ENCODE measurements at places on chromosomes 3 and 15. TPM values are rescaled to one million over a fixed set of nuclear protein-coding genes. Genes with fewer than 3 reads are reported as not detected.
A peak's percentile ranks its signal among the peaks of the same experiment; 100 is the strongest.

GRCh38 chr3:174156200-174156599, 702.9 kb upstream of the NAALADL2 start:
- no peak for DNase-seq

DNA sequence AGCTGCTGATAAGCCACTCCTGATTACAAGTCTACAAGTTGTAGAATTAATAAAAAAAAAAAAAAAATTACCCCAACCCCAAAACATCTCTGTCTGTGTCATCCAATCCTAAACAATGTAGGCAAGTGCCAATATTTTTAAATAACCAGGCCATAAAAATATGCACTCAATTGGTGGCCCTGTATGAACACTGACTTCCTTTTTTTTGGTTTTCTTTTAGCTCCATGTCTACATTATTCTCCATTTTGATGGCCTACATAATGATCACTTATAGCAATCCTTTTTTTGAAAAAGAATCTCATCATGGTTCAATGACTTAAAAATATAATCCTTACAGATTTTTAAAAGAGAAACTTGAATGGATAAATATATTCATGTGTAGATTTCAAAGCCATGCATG, 72.1 kb downstream of the FOXP1 start:
- DNase-seq: no peak

The RBMS3 gene
- 6.6 TPM for polyA plus RNA-seq

DNA sequence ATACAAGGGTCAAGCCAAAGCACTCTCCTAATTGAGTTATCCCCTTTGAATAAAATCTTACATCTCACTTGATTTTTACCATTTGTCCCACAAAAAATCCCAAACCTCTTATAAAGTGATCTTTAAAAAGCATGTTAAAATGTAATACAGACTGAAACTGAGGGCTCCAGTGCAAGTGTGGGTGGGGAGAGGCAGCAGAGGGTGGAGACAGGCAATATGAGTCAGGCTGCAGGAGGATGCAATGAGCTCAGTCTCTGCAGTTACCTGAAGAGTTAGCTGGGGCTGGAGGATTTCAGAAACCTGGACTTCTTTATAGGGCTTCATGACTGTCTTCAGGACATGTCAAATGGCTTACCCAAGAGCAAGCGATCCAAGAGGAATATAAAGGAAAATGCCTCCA, 14.2 kb upstream of the COLQ start:
- DNase-seq: peak; percentile 39

GRCh38 chr15:98753726-98754656, 105.7 kb downstream of the IGF1R start:
- peak; percentile 70 for DNase-seq

DNA sequence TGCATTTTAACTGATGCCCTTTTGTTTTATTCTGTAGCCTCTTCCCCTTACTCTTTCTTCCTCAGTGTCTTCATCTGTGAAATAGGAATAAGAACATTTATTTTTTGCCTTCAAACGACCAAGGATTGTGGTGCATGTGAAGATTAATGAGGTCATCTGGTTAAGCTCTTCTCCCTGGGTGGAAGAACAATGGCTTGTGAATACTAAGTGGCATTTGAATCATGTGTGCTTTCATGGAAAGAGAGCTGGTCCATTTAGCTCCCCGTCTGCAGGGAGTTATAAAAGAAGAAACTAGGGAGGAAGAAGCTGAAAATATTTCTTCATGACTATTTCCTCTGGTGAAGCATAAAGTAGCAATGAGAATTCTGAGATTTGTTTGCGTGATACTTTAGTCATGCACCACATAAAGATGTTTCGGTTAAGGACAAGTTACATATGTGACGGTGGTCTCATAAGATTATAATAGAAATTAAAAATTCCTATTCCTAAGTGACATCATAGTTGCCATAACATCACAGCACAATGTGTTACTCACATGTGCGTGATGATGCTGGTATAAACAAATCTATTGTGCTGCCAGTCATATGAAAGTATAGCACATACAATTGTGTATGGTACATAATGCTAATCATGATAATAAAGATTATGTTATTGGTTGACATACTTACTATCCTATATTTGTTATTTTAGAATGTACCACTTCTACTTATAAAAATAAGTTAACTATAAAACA, 374.3 kb downstream of the RBMS3 start:
- DNase-seq: no peak

DNA sequence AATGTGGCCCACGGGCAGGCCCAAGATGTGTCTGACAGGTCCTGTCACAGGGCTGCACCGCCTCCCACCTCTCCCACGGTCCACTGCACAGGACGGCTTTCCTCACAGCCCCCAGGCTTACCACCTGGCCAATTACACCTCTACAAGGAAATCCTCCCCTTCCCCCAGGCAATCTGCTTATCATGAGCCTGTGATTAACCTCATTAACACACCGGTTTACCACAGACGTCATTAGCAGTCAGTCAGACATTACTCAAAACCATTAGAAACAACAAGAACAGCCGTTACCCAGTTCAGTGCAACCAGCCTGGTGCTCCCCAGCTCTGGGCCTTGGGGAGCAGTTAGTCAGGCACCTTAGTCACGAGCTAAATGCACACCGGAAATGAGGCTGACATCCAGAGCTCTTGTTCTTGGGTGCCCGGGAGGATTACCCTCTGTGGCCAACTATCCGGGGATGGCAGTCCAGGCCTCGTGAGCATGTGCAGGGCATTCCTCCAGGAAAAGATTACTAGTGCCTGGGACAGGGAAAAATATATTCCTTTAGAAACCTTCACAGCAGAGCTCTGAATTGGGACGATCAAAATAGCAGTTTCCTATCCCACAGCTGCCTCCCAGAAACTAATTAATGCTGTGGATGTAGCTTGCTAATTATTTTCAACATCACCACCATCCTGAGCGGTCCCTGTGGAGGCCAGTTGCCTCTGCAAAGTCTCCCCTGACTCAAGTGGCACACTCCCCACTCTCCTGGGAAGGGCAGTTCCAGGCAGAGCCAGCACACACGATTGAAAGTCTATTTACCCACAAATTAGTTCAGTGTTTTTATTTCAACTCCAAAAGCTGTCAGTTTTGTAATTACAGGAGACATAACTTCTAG, 117.4 kb upstream of the ZBED2 start:
- DNase-seq: no peak

The CEMIP gene
- 0.18 TPM for polyA plus RNA-seq

DNA sequence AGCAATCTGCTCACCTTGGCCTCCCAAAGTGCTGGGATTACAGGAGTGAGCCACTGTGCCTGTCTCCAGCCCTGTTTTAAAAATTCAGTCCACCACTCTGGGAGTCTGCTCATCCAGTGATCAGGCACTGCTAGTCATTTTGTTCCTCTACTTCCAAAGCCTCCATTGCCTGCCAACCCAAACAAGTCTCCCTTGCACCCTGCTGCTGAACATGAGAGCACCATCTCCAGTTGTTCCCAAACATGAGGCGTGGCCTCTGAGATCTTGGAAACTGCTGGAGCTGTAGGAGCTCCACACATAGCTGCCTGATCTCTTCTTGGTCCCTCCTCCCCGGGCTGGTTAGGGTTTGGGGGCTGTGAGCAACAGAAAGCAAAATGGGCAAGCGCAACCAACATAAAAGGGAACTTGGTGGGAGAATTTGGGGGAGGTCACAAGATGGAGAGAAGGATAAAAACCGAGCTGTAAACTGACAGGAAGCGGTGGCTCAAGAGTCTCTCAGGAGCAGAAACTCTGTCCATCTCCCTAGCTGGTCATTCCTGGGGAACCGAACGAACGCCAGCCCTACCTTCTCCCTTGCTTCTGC, 49.6 kb upstream of the TLE3 start:
- no peak for DNase-seq

- DNase-seq: no peak
Observed at GRCh38 chr15:69011641-69012040, 2.9 kb upstream of the NOX5 start.

The CCK gene
- 0.99 TPM for polyA plus RNA-seq

DNA sequence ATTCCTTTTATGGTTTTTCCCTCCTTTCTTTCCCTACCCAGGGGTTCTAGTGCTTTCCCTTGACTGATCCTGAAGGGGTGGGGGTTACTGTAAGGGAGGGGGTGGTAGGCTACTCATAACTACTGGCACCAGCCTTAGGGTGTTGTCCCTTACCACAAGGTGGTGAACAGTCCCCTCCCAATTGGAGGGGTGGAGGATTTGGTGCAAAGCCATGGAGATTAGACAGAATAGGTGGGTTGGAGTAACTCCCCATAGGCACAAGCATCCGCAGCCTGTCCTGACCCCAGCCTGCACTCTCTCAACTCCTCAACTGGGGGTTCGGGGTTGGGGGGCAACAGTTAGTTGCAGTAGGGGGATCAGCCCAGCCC, 2.6 kb upstream of the HYAL2 start:
- no peak for DNase-seq

The RARB gene
- 0.08 TPM for polyA plus RNA-seq

DNA sequence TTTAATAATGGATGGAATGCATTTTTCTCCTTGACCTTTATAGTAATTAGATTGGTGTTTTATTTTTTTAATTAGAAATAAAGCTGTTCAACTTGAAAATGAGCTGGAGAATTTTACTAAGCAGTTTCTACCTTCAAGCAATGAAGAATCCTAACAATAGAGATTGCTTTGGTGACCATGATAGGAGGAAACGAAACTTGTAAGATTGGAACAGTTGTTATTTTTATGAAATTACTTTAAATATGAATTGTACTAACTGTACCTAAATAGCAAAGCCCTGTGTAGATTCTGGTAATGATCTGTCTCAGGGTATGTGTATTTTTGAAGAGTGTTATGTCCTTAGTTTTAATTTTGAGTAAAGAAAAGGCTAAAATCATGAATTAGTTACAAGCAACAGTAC, 44.4 kb downstream of the MFN1 start:
- no peak for DNase-seq

- DNase-seq: no peak
Observed at GRCh38 chr3:26202169-26202568, 412.3 kb downstream of the OXSM start.

The DPPA2 gene
- polyA plus RNA-seq: not detected

The PDIA5 gene
- 28.0 TPM for polyA plus RNA-seq

DNA sequence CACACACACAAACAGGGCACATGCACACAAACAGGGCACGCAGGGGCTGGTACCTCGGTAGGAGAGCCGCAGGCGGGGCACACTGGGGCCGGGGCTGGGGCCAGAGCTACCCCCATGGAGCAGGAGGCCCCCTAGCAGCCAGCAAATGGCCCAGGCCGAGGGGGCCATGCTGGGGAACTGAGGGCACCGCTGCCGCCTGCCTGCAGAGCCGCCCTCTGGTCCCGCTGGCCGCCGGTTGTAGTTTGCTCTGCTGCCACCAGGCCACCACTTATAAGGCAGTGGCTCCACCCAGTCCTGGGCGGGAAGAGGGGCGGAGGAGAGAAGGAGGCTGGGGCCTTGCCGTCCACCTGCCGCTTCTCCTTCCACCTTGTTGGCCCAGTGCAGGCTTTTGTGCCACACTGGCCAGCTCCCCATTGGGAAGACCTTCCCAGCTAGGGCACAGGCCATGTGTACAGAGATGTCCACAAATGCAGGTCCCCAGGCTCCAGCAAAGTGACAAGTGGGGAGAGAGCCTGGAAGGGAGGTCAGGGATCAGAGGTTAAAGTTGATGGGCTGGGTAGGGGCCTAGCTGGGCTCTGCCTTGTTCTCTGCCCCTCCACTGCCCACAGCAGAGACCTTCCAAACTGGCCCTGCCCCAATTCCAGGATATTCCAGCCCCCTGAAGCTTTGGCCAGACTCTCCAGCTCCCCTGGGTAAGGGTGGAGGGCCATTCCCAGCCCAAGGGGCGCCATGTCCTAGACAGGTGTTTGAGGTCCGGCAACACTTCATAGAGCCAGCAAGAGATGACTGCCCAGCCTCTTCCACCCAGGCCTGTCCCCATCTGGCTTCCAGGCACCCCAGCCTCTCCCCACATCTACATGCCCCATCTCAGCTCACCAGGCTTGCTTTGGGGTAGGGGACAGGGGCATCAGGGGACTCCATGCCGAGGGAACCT, at the start of gene SEMA3G:
SEMA3G (minus strand) TSS at position 244 of the 934 bp plus-strand sequence; CDS start at position 168, 76 bp downstream.
- DNase-seq: peak; percentile 50

DNA sequence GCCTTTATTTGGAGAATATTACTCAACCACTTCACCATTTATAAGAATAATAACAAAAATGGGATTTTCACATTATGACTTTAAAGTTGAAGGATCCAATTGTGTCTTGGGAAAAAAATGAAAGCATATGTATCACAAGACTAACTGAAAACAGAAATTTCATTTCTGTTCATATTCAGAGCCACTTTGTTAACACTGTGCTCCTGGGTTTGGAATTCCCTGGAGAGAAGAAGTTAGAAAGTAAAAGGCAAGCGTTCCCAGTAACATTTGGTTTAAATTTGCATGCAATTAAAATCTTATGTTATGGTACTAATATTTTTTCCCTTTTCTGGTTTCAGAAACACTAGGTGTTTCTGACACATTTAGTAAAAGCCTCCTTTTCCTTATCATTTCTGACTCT, 230.8 kb downstream of the RBMS3 start:
- no peak for DNase-seq

The ARHGEF26 gene
- polyA plus RNA-seq: 1.2 TPM

The RHCG gene
- polyA plus RNA-seq: 1.5 TPM

The SPESP1 gene
- polyA plus RNA-seq: 12.8 TPM

Measured in mammary epithelial cell (primary cell).